GM04503 (cell line): ENCODE measurements at places on chromosomes 5 and 9.
A peak's percentile ranks its signal among the peaks of the same experiment; 100 is the strongest.

GRCh38 chr5:20213803-20214202, 225.8 kb upstream of the CDH18 start:
- no peak for DNase-seq

DNA sequence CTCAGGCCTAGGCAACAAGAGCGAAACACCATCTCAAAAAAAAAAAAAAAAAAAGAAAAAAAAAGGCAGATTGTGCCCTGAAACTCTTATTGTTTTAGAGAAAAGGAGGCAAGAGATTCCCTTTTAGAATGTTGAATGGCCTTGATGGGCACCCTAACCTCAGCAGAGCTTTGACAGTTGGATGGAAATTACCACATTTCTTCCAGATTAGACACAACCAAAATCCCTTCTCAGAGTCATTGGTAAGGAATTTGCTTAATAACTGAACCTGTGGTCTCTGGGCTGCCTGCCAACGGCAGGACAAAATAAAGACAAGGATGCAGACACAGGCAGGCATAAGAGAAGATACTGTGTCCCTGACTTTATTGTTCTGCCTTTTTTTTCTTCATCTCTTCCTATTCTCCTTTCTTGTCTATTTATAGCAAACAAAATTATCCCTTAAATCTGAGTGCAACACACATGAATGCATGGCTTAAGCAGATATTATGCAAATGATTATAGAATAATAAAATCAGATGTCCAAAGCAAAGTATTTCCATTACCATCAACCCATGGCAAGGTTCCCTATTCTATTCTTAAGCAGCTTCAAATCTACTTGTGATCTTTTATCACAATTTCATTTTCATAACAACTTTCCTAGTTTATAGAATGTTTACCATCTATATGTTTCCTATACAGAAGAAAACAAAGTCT, 37.3 kb upstream of the TRIO start:
- DNase-seq = peak; percentile 63

DNA sequence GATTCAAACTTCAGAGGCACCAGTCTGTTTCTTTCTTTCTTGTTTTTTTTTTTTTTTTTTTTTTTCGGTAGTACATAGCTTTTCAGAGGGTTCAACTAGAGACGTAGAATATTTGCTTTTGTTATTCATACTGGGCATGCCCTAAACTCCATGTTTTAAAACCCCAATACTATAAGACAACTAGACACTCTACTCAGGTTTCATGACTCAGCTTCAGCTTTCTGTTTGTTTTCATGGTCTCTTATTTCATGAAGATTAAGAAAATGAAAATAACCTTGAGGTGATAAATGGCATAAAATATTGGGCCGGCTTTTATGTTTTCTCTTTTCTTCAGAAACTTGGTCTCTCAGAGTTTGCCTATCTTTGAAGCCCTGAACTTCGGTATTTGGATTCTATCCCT, 2126.3 kb upstream of the ACO1 start:
- no peak for DNase-seq

DNA sequence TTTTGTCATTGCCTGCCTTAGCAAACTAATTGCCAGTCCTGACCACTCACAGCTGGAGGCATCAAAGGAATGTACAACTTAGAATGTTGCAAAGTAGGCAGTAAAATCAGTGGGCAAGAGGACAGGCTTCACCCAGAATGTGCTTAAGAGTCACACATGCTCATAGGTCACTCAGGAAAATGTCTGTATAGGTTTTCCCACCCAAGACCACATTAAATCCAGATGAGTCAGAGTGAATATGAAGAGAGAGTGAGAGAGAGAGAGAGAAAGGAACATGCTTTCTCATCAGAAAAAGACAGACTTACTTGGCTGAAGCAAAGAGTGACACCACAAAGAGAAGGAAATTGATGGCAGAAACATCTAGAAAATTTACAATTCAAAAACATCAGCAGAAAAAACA, 37.9 kb downstream of the PLEKHG4B start:
- DNase-seq = peak; percentile 72

DNA sequence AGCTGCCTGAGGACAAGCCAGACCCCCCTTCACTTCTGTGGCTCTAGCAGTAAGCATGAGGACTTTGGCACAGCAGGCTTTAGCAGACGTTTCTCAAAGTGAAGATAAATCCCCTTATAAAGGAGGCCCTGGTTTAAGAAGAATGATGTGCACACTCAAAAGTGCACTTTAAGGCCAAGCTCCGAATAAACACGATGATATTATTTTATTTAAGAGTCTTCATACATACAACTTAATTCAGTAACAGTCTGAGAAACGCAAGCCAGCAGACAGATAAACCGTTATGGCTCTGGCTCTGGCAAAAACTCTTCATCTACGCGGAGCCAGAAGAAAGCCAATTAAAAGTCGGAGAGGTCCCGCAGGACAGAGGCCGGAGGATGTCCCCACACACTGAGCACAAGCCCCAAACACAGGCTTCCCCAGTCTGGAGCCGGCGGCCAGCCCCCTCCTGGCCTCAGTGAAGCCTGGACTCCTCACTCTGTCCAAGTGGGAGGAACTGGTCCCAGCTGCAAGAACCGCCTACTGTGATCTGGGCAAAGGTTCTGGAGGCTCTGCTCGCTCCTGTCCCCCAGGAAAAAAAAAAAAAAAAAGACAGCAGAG, 44.6 kb downstream of the ADAMTS2 start:
- no peak for DNase-seq

GRCh38 chr5:170585273-170585948, 81.6 kb downstream of the KCNIP1 start:
- DNase-seq = no peak

DNA sequence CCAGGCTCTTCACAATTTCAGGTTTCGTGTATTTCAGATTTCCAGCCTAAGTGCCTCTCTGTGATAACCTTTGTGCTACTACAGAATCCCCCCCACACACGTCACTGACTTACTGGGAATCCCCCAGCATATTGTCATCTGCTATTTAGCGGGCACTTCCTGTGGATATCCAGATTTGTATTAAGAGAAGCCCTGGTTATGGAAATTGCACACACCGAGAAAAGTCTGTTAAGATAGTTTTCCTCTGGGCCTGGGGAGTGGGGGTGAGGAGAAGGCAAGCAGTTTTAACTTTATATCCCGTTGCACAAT, 269.9 kb downstream of the MED10 start:
- no peak for DNase-seq
